Renal pelvis (tissue), 12 donors: ENCODE measurements at places on chromosomes 6 and 20. TPM values are rescaled to one million over a fixed set of nuclear protein-coding genes. Genes with fewer than 3 reads are reported as not detected.
A peak's percentile ranks its signal among the peaks of the same experiment; 100 is the strongest.

DNA sequence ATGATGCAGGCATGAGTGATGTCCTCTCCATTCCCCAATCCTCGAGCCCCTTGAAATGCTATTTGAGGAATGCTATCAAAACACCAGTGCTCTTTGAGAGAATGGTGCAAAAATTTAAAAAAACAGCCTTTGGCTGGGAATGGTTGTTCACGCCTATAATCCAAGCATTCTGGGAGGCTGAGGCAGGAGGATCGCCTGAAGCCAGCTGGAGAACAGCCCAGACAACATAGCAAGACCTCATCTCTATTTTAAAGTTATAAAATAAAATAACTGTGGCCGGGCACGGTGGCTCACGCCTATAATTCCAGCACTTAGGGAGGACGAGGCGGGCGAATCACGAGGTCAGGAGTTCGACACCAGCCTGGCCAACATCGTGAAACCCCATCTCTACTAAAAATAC, 4.2 kb upstream of the VARS1 start:
- DNase-seq, result no peak

GRCh38 chr20:50020288-50020687, 37.5 kb downstream of the SNAI1 start:
- DNase-seq, result no peak

- DNase-seq, result no peak
Observed at GRCh38 chr6:169653691-169654090, 48.1 kb downstream of the WDR27 start.

DNA sequence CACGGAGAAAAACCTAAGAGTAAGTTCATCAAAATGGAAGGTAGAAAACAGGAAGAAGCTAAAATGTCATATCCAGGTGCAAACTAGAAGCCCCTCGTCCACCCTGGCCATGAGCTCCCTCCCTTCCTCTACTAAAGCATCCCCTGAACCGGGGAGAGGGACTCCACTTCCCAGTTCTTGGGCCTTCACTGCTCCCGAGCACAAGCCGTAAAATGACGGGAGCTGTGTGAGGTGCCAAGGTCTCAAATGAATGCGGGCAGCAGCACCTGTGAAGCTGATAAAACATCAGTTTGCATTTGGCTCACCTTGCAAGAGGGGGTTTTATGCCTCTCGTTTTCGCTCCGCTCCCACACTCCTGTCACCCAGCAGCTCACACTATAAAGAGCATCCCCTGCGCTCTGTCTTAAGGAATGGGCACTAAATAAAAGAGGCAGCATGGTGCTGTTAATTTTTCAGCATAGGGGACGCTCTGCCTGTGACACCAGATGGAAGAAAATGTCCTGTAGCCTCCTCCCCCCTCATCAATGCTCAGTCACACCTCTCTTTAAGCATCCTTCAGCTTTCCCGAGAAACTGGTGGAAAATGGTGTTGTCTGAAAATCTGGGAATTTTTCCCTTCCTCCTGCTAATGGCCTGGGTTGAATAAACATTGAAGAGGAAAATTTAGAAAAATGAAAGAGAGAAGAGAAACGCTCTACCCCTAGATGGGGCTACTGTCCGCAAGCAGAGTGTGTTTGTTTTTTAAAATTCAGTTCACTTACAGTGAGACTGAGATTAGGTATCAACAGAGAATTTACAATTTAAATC, 563.0 kb upstream of the AGPAT4 start:
- peak; percentile 33 for DNase-seq

- DNase-seq, result no peak
Observed at GRCh38 chr6:149324428-149324827, 6.9 kb downstream of the TAB2 start.

DNA sequence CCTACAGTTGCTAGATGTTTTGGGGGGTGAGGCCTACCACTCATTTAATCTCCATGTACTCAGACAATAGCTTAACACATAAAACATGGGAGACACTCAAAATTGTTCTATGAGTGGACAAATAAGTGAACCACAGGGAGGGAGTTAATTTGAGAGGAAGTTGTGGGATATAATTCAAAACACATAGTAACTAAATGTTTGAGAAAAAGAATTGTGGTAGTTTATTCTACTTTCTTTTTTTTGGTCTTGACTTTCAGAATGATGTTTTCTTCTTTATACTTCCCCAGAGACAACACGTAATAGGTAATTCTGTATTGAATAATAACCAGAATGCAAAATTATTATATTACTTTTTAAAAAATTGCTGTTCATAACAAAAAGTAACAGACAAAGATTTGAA, 453.8 kb downstream of the RFPL4B start:
- no peak for DNase-seq

DNA sequence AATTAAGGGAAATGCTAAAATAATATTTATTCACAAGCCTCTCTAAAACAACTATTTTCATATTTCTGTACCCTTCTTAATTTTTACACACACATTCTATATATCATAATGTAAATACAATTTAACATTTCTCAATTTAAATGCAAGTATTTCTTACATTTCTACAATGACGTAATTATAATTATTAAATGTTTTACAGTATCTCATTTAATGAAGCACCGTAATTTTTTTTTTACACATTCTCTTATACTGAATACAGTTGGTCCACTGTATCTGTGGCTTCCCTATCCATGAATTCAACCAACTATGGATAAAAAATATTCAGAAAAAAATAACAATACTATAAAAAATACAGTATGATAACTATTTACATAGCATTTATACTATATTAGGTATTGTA, 85.7 kb downstream of the AHI1 start:
- no peak for DNase-seq

DNA sequence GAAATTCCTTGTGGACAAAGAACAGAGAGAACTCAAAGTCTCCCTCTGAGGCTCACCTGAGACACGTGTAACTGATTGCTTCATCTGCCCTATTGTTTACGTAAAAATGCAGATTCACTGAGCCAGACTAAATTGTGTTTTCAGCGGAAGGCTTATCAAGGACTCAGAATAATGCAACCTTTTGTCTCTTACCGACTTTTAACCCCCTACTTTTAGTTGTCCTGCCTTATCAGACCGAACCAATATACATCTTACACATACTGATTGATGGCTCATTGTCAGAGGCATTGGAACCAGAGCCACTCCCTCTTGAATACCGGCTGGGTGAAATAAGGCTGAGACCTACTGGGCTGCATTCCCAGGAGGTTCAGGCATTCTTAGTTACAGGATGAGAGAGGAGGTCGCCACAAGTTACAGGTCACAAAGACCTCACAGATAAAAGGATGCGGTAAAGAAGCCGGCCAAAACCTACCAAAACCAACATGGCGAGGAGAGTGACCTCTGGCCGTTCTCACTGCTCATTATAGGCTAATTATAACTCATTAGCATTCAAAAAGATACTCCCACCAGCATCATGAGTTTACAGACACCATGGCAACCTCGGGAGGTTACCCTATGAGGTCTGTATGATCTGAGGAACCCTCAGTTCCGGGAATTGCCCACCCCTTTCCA, 95.5 kb upstream of the ZNF184 start:
- no peak for DNase-seq

DNA sequence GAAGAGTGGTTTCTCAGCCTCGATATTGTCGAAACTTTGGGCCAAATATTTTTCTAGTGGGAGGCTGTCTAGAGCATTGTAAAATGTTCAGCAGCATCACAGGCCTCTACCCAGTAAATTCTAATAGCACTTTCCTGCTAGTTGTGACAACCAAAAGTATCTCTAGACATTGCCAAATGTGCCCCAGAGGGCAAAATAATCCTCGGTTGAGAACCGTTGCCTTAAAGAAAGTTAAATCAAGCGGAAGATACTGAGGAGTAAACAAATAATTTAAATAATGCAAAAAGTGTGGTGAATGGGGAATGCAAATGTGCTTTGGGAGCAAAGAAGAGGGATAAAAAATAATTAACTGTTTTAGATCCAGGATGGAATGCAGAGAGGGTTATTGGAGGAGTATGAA, 106.4 kb upstream of the ASCC3 start:
- no peak for DNase-seq

GRCh38 chr6:131172222-131172621, 37.0 kb downstream of the AKAP7 start:
- no peak for DNase-seq

GRCh38 chr6:166523782-166524559, 62.5 kb downstream of the RAMACL start:
- DNase-seq, result peak; percentile 47

DNA sequence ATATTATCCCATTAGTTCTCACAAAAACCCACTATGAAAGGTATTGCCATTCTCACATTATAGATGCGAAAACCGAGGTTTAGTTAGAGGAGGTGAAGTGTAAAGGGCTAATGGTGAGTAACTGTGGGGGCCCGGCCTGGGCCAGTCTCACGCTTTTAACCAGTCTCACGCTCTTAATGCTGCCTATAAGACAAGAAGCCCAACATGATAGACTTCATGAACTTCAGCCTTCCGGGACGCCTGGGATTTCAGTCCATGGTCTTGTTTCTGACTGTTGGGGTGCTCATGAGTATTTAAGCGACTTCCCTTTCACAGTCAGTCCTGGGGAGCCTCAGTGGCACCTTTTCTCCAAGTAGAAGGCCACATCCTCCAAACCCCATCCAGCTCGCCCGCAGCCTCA, 31.7 kb downstream of the AGPAT4 start:
- no peak for DNase-seq

DNA sequence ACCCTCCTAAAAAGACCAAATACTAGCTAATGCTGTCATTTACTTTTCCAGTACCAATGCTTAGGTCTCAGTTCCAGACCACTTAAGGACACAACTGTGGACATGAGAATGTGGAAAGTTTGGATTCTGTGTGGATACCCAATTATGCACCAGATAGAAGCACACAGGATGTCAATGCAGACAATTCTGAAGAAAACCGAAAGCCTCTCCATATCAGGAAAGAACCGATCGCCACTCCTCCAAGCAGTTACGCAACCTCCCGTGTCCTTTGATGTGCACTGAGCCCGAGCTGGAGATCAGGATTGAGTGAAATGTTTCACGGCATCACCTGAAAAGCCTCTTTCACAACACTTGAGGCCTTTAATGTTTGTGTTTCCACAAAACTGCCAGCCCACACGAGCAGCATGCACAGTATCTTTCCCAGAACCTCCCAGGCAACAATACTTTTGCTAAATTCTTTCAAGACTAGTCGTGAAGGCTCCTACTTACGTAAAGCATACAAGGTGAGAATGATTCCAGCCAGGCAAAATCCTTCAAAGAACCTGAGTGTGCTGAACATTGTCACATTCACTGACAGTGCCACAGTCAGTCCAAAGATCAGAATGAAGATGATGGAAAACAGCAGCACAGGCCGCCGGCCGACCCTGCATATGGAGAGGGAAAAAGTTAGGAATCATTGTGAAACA, 47.0 kb downstream of the SLC22A23 start:
- DNase-seq, result no peak

DNA sequence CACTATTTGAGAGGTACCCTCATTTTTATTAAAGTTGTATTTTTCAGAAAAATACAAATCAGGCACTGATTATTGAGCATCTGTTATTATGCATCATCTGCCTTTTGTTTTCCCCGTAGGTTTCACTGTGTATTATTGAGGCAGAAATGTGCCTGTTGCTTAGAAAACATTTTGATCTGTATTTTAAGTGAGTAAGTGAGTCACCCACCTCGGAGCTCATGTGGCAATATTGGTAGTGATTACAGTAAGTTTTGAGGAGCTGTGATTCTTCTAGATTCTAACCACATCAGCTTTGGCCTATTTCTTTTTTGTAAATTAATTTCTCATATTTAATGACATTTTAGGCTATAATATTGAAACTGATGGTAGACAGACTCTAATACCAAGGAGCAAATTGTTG, 59.6 kb upstream of the LAMP5 start:
- DNase-seq, result no peak

DNA sequence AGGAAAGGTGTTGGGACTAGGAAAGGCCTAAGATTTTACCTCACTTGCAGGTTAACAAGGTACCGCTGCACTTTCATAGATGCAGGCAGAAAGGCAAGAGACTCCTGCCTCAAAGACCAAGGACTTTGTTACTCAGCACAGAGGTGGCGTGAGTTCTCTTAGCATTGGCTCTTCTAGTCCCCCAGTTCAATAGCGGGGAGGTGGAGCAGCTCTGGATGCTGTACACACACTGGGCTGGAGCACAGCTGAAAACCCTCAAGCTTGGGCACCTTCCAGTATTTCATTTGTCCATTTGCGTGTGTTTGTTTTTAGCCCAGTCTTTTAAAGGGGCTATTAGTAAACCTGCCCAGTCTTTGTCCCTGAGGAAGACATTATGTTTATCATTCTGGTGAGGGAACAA, 345.2 kb downstream of the FARS2 start:
- no peak for DNase-seq

GRCh38 chr6:108897371-108897770, 49.1 kb downstream of the ARMC2 start:
- DNase-seq, result no peak

- peak; percentile 87 for DNase-seq
Observed at GRCh38 chr6:29628419-29629281, 4.3 kb downstream of the GABBR1 start.

DNA sequence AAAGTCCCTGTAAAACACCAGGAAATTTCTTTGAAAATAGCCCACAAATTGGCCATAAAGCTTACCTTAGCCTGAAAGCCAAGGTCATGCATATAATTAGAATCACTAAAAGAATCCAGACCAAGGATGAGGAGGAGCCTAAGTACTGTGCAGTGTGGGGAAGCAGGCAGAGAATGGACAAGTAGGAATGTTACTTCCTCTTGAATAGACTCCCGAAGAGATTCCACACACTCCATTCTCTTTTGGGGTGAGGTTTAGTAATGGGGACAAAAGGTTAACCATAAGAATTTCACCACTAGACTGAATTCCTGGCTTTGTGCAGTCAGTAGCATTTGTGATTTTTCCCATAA, 27.5 kb upstream of the MARCKS start:
- DNase-seq, result no peak

DNA sequence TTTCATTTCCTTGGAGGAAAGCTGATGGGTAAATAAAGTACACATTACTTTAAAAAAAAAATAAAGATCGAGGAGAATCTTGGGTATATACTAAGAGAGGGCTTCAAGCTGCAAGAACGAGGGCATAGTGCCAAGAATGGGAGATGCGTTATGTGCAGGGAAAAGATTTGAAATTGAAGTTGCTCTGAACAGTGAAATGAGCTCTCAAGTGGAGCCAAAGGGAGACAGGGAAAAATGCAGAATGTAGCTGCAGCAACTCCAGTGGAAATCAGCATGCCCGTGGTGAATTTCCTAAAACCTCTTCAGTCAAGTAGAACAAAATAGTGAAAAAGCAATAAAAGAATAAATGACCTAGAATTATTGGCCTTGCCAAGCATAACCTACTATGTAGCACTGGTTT, 11.4 kb upstream of the COL9A1 start:
- no peak for DNase-seq

Gene PRKN
- 12.0 TPM for polyA plus RNA-seq

Gene COL11A2
- 7.7 TPM for polyA plus RNA-seq

Gene GPR31
- polyA plus RNA-seq, result not detected

Gene PHF10
- polyA plus RNA-seq, result 110 TPM

Gene MUCL3
- polyA plus RNA-seq, result 0.13 TPM

Gene DDO
- 0.37 TPM for polyA plus RNA-seq

Gene MEI4
- 1.3 TPM for polyA plus RNA-seq

Gene EMILIN3
- 11.0 TPM for polyA plus RNA-seq

Gene CARMIL1
- polyA plus RNA-seq, result 115 TPM

Gene RAB44
- 0.06 TPM for polyA plus RNA-seq
